ENCODE measurements at places on chromosomes 3 and 15.

DNA sequence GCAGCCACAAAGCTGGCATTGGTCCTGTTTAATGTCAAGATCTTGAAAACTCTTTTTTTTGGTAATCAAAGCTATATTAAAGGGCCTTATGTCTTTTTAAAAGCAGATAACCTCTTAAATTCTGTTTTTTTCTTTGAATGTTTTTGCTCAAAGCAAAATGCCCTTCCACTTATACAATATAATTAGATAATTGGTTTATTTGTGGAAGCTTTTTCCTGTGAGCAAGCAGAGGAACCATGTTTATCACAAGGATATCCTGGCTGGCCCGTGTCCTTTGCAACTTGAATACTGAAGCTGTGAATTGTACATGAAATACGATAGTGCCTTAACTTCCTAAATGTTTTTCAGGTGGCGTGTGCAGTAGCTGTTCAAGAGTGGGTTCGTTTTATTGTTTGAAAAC lies 2.6 kb downstream of the ST3GAL6 start:
- no peak for DNase-seq

GRCh38 chr3:167671878-167672427 lies 18.2 kb upstream of the WDR49 start:
- DNase-seq: no peak

DNA sequence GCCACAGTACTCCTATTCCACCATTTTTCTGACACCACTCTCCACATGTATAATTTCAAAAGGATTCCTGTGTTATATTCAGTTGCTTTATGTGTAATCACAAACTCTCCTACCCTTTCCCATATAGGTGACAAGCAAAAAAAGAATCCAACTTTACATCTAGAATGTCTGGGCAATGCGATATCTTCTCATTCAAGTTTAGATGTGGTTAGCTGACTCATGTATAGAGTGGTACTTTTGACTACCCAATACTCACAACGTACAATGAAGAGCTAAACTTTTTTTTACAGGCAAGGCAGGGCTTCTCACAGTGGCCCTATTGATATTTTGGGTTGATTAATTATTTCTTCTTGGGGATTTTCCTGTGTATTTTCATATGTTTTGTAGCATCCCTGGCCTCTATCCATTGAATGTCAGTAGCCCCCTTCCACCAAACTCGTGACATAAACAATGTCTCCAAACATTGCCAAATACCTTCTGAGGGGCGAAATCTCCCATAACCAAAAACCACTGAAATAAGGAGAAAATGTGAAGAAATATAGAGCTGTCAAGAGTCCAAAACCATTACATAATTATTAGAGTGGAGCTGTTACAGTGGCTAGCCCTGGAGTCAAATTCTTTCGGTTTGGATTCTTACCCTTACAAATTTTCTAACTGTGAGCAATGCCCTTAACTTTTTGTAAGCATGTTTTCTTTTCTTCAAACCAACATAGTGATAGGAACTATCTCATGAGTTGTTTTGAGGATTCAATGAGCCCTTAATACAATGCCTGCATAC lies 342.6 kb downstream of the NSUN3 start:
- DNase-seq: no peak

DNA sequence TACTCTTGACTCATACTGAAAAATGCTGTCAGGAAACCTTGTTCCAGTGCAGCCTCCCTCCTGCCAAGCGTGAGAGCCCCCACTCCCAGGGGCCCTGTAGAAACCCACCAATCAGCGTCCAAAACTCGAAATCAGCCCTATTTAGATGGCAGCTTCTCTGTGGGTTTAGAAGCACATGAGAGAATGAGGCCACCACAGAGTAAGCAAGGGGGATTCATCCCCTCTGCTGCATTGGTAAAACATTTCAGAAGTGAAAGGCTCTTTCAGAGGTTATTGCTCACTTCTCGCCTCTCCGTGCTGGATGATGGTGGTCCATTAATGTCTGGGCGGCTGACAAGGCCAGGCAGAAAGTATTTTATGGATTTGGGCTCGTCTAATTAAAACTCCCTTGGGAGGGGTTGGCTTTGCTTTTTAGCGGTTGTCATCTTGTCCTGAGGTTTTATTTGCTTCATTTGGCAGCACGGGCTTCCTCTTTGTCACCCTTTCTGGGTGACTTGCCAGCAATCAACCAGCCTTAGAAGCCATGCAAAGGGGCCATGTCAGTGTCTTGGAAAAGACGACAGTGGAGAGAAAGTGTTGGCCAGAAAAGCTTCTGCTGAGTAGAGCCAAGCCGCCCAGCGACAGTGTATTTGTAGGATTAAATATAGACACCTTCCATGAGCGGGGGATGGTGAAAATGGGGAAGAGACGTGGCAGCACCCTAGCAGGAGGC lies 145.5 kb downstream of the ATP10A start:
- DNase-seq: no peak

GRCh38 chr15:63489352-63489751 lies 15.0 kb upstream of the USP3 start:
- DNase-seq: no peak

DNA sequence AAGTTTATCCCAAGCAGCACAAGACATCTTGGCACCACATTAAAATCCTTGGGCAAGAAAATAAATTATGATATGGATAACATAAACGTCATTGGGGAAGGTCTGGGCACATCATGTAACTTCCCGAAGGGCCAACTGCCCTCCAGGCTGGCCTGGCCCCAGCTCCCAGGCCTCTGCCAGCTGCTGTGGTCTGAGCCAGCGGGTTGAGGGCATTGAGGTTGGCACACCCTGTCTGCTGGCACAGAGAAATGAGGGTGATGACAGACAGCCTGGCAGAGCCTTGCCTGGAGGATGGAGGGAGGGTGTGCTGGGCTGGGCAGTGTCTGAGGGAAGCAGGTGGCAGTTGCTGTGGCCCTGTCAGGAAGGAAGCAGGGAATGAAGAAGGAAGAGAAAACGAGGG lies 3.3 kb upstream of the RBSN start:
- DNase-seq: no peak

- no peak for DNase-seq
These were observed 646.0 kb downstream of the TUSC7 start for GRCh38 chr3:117355566-117355965.

DNA sequence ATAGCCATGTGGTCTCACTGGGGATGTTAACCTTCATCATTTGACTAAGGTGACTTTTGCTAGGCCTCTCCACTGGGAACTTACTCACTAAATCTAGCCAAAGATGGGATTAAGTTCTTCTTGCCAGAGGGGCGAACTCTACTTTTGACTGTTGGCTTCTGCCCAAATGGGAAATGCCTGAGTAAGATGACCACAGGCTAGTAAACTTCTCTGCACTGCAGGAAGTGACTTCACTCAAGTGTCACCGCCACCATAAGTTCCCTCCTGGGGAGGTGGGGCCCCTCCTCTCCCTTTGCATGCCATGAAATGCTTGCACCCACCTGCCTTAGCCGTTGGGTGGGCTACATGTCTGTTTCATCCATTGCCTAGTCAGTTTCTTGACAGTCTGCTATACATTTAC lies 388.3 kb downstream of the FEZF2 start:
- no peak for DNase-seq

DNA sequence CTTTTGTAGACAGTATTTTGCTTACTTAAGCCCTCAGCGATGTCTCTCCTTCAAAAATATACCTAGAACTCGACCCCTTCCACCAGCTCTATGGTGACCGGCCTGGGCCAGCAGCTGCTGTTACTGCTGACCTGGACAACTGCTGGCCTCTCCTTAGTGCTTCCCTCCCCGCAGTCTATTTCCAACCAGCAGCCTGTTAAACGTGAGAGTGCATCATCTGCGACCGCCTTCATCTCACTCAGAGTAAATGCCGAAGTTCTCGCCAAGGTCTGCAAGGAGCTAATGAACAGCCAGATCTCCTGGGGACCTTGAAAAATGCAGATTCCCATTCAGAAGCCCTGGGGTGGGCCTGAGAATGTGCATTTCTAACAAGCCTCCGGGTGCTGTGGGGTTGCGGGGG lies 86.7 kb downstream of the RPLP1 start:
- DNase-seq: no peak

DNA sequence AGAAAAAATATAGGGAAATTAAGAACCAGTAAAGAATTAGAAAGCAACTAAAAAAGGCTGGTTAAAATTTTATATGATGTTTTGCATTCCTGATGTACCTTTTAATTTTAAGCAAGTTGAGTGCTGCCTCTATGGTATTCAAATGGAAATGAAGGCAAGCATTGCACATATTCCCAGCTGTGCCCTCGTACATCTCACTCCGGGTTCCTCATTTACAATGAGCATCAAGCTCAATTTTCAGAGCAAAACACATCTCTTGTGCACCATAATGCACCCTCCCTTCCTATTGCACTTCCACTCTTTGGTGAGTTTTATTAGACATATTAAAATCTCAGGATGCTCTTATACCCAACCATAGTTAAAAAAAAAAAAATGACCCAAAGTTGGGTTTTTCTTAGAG lies 267.9 kb downstream of the CHST2 start:
- DNase-seq: no peak

DNA sequence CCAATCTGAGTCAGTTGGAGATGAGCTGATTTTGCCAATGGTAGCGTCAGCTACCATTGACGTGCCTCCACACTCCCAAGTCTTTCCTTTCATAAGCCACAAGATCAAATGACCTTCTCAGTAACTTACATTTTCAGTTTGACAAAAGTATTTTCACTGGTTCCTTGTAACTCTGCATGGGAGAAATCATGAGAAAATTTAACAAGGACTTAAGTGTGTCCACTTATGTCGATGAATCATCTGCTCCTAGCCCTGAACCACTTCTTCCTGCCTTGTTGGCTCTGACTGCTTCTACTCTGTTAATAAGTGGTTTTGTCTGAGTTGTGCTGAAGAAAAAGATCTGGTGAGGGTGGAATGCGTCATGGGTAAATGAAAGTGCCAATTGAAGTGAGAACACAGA lies 101.2 kb downstream of the NFKBIZ start:
- no peak for DNase-seq

GRCh38 chr3:112043621-112044201 lies 9.2 kb downstream of the TMPRSS7 start:
- no peak for DNase-seq

DNA sequence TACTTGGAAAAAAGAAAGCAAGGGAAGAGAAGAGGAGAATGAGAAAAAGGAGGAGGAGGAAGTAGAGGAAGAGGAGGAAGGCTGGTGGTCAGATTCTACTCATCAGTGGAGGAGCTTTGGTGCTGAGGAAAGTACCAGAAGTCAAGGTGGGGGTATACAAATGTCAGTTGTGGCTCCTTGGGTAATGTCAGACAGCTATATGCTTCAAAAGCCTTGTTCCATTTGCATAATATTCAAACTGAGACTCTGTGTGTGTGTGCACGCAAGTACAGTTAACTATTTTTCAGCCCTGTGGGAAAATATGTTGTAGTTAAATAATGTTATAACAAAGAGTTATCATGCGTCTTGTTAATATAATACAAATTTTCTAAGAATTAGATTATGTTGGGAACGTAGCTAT lies 609.7 kb downstream of the PDCD6IP start:
- no peak for DNase-seq

- no peak for DNase-seq
These were observed 54.7 kb downstream of the IGF2BP2 start for GRCh38 chr3:185770109-185770508.

- no peak for DNase-seq
These were observed 89.5 kb downstream of the ZMAT3 start for GRCh38 chr3:178982137-178982536.

GRCh38 chr3:120198305-120198878 lies 86.6 kb downstream of the GPR156 start:
- no peak for DNase-seq

GRCh38 chr3:171758109-171758508 lies 52.2 kb downstream of the PLD1 start:
- DNase-seq: no peak
